ENCODE measurements at places on chromosomes 6 and 20. TPM values are rescaled to one million over a fixed set of nuclear protein-coding genes. Genes with fewer than 3 reads are reported as not detected.

GRCh38 chr6:168150551-168151320, 71.7 kb upstream of the FRMD1 start:
- DNase-seq: no peak

DNA sequence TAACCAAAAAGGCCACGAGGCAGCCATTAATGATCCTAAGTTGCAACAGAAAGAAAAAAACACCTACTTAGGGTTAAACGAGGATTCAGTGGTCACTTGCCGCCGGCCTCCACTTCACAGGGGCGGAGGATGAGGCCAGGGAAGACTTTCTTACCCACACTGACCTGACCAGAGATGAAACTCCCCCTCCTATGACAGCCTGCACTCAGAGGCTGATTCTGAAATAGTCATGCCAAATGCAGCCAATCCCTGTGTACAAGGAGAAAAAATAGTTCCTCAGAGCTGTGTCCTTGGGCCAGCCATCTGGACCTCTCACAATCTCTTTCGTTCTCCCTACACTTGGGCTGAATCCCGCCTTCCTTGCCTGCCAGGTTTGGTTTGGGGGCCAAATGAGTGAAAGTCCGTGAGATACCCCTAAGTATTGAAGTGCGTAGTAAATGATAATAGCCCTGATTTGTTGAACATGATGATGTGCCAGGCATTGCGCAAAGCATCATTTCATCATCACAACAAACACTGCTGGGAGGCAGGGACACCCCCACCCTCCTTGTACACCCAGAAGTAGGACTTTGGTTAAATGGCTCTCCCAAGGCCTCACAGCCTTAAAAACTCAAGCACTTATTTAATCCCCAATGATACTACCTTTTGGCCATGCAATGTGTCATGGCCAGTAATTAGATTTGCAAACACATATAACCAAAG, 3.2 kb upstream of the IRF4 start:
- no peak for DNase-seq

- no peak for DNase-seq
Measured at GRCh38 chr20:32495949-32496348, 89.2 kb downstream of the NOL4L start.

DNA sequence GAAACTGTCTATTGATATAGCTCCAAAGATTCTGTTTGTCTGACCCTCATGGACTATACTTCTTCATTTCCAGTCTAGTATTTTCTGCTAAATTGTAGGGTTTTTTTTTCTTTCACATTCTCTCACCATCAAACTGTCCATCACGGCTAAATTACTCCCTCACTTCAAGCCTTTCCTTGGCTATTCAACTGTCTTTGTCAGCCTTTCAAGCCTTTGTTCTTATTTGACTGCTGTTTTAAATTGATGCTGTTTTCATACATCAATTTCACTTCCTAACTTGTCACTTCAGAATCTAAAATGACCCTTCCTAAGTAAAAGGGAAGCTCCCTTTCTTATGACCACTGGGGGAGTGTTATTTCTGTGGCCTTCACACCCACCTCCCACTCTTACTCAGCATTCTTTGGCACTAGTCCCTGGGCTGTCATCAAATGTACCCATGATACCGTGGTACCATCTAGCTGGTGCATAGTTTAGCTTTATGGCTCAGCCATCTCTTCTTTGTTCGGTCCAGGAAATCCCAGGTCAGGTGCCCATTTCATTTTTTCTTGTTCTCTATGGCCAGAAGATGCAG, 8.6 kb downstream of the GJA1 start:
- no peak for DNase-seq

DNA sequence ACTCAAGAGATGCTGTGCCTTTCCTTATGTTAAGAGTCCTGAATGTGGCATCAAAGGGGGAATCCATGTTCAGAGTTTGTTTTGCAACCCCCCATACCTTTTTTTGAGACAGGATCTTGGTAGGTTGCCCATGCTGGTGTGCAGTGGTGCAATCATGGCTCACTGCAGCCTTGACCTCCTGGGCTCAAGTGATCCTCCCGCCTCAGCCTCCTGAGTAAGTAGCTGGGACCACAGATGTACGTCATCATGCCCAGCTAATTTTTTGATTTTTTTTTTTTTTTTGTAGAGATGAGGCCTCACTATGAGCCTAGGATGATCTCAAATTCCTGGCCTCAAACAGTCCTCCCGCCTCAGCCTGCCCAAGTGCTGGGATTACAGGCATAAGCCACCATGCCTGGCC, 16.5 kb downstream of the PTPRA start:
- DNase-seq: no peak

DNA sequence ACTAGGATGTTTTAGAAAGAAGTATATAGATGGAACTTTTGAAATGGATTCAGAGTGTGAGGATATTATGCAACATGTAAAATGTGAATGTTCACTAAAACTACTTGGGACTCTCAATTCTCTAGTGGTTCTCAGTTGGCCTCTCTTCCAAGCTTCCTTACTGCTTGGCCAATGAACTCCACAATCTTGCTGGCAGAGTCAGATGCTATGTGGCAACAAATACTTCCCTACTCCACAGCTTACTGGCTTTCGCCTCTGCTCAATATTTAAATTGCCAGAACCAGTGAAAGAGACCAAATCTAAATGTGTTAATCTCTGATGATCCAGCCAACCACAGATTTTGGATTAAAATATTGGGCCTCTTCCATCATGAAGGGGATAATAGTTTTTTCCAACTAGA, 138.4 kb downstream of the HTR1B start:
- DNase-seq: no peak

- no peak for DNase-seq
Measured at GRCh38 chr6:109393886-109394281, 11.6 kb upstream of the CD164 start.

DNA sequence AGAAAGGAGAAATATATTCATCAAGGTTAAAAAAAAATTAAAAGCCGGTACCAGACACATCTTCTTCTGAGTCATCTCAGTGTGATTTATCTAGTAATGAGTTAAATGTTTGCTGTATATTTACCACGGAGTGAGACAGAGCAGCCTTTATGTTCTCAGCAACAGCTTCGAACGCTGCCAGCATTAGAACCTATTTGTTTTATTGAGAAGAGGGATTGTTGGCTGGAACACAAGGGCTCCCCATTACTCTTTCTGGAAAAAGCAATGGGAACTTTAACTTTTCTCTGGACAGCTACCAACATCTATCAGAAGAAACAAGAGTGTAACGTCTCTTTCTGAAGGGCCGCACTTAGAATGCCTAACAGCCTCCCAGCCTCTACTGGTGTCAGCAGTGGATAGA, 105.3 kb upstream of the TAB2 start:
- no peak for DNase-seq

GRCh38 chr6:7258231-7258763, 54.7 kb downstream of the SSR1 start:
- no peak for DNase-seq

DNA sequence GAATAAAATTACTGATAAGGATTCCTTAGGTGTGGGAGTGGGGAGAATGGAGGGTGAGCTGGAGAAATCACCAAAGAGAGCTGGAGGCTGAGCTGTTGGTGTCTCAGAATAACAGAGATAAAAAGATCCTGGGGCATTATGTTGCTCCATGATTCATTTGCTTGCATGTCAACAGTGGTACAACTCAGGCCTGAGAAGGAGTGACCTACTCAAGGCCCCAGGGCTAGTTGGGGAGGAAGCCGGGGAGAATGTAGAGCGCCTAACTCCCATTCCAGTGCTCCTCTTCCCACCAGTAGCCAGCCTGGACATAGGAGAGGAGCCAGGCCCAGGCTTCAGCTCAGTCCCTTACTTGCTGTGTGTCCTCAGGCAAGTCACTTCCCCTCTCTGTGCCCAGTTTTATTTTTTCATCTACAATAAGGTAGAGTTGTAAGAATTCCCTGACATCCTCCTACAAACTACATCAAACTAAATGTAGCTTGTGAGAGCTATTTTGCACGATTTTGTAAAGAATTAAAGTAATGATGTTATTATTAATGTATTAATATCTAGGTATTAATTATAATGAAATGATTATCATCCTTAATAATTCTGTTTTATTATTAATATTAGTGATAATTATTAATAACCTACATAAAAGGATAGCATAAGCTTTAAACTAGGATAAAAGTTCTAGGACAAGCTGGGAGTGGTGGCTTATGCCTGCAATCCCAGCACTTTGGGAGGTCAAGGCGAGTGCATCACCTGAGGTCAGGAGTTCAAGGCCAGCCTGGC, 250.9 kb upstream of the SULF2 start:
- DNase-seq: no peak

- DNase-seq: no peak
Measured at GRCh38 chr6:158560836-158561320, 987 bp downstream of the TMEM181 start.

DNA sequence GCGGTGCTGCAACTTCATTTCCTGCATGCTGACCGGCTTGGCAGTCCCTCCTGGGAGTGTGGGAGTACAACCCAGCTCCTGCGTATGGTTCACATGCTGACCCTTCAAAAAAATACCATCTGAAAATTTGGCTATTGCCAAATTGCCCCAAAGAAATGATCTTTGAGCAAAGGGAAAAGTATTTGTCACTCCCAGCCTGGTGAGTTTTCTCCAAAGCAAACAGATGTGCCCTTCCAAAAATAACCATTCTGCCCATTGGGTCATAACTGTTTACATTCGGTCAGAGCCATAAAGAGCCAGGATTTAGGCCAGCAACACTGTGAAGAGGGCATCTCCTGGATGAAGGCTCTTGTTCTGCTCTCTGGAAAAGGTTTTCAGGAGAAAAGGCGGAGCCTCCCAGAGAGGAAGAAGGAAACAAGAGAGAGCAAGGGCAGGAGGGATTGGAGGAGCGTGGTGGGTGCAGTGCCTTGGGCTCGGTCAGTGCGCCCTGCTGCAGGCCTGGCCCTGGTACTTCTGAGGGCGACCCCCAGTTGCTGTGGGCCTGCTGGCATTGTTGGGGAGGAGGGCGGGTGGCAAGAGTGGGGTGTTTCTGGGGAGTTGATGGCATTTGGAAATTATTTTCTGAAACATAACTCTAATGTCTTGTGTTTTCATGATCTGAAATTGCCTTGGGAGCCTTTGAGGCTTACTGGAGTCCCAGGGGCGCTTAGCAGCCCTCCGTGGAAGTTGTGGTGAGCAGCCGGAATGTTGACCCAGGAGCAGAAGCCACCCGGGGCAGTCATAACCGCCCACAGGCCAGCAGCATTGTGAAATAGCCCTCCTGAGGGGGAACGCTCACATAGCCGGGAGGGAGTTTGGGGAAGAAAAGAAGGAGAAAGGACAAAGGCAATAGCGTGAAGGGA, 248.4 kb downstream of the MYLK4 start:
- no peak for DNase-seq

- DNase-seq: no peak
Measured at GRCh38 chr6:139763468-139764210, 389.2 kb upstream of the CITED2 start.

DNA sequence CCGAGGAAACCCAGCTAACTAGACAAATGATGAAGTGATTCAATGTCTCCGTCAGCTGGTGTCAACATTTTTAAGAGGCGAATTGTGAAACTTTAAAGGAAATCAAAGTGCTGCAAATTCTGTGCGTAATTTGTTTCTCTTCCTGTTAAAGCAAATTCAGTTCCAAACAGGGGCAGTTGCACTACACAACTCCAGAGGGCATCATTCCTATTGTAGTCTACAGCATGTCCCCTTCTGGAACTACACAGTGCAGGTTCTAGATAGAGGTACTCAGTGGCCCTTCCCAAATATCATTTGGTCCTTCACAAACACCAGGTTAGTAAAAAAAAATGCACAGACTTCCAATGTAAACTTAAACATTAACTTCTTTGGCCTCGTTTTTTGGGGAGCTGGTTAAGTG, 38.3 kb upstream of the SMLR1 start:
- no peak for DNase-seq

GRCh38 chr20:957544-957943, 41.4 kb upstream of the ANGPT4 start:
- DNase-seq: no peak

DNA sequence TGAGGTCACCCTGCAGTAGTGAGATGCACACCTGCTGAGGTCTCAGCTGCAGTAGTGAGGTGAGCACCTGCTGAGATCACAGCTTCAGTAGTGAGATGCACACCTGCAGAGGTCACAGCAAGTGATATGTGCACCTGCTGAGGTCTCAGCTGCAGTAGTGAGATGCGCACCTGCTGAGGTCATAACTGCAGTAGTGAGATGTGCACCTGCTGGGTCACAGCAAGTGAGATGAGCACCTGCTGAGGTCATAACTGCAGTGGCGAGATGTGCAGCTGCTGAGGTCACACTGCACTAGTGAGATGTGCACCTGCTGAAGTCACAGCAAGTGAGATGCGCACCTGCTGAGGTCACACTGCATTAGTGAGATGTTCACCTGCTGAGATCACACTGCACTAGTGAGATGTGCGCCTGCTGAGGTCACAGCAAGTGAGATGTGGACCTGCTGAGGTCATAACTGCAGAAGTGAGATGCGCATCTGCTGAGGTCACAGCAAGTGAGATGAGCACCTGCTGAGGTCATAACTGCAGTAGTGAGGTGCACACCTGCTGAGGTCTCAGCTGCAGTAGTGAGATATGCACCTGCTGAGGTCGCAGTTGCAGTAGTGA, 20.8 kb downstream of the ZDHHC14 start:
- DNase-seq: no peak

GRCh38 chr6:72783666-72784065, 161.8 kb downstream of the KCNQ5 start:
- no peak for DNase-seq

The ELOVL2 gene
- not detected for polyA plus RNA-seq

The TFAP2C gene
- not detected for polyA plus RNA-seq

The SYNDIG1 gene
- not detected for polyA plus RNA-seq

The MYO6 gene
- 0.16 TPM for polyA plus RNA-seq

The MYCT1 gene
- not detected for polyA plus RNA-seq

The GLP1R gene
- not detected for polyA plus RNA-seq
